Hippocampal formation (tissue), 2 donors: ENCODE measurements at places on chromosomes 5 and 9.

DNA sequence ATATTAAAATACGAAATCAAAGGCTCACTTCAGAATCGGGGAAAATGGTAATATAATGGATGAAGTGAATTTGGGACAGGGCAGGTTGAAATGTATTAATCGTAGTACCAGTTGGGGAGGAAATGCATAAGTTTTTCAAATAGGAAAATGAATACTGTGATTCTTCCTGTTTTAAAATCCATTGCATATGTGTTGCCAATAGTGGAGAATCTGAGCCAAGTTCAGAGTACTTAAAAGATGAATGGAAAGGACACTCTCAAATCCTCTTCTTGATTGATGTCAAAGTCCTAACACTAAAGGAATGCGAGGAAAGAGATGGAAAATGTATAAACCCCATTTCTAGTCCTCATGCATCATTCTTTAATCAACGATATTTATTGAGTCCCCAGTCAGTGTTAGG lies 160.9 kb upstream of the CCNG1 start:
- no peak for DNase-seq

GRCh38 chr9:93659837-93660177 lies 83.4 kb downstream of the PHF2 start:
- DNase-seq = no peak

- no peak for DNase-seq
These were observed 8.7 kb upstream of the SLC2A8 start for GRCh38 chr9:127388037-127388855.

- no peak for DNase-seq
These were observed 1244.1 kb upstream of the CDH6 start for GRCh38 chr5:29949301-29949872.

DNA sequence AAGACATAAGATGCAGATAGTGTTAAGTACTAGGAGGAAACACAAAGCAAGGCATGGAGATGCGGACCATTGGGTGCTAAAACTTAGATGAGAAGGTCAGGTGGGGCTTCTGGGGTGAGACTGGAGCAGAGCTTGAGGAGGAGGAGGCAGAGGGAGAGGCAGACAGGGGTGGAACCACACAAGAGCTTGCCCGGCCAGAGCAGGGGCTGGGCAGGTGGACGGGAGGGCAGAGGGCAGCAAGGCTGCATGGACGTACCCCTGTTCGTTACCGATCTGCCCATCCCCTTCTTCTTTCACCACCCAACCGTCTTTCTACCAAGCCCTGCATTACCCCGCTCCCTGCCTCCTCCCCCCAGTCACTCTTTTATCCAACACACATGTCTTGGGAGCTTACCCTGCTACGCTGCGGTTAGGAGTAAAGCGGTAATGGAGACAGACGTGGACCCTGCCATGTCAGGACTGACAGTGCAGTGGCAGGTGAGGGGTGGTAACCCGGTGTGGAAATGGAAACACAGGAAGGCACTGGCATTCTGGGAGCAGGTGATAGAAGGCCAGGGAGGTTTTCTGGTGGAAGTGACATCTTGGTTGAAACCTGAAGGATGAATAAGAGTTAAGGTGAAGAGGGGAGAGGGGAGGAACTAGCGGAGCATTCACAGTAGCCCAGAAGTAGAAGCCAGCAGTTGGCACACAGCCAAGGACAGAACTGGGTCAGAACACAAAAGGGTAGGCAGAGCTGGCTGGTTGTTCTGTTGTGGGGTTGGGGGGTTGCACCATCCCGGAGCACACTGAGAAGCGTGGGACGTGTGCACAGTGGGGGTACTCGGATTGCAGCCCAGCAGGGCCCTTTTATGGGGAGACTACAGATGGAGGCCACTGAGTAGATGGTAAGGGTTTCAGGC lies 167.2 kb downstream of the CACNA1B start:
- DNase-seq = no peak

DNA sequence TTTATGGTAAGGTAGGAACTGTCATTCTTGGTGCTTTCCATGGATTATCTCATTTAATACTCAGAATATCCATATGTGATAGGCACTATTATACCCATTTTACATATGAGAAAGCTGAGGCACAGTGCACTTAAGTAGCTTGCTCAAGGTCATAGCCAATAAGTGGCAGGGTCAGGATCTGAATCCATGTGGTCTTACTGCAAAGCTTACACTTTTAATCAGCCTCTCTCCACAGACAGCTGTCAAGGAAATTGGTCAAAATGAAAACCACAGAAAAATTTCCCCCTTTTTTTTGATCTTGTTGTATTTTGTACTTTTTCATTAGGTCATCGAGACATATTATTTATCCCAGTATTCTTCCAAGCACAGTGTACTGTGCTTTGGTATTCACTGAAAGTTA lies 78.5 kb downstream of the ERCC6L2 start:
- DNase-seq = no peak

DNA sequence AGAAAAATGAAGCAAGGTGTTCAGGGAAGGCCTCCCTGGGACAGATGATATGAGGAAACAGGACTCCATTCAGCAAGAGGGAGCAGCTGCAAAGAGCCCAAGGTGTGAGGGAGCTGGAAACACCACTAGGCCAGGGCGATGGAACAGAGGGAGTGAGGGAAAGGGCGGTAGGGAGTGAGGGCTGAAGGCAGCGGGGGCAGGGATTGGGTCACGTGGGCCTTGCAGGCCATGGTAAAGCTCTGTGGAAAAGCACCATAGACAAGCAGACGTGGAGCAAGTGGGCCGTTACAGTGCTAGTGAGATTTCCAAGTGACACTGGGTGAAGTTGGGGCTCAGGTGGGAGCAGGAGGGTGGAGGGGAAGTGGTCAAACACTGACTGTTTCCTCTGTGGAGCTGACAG lies 10.8 kb upstream of the PRRC1 start:
- no peak for DNase-seq

GRCh38 chr5:15703901-15704300 lies 203.9 kb downstream of the FBXL7 start:
- no peak for DNase-seq

DNA sequence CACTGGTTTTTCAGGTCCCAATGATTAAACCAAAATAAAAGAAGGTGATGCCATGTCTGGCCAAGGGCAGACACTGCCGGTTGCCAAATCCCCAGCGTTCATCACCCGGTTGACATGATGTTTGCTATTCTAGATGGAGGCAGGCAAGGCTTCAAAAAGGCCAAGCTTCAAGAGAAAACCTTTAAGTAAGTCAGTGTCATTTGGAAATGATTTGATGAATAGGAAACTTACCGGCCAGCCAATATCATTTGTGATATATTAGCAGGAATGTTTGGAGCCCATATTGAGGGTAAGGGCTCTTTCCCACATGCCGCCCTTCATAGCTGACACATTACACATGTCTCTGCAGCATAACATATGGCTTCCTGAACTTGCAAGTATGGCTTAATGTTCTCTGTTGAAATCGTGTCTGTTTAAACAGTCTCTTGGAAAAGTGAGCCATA lies 89.5 kb upstream of the TTC23L start:
- DNase-seq = no peak

DNA sequence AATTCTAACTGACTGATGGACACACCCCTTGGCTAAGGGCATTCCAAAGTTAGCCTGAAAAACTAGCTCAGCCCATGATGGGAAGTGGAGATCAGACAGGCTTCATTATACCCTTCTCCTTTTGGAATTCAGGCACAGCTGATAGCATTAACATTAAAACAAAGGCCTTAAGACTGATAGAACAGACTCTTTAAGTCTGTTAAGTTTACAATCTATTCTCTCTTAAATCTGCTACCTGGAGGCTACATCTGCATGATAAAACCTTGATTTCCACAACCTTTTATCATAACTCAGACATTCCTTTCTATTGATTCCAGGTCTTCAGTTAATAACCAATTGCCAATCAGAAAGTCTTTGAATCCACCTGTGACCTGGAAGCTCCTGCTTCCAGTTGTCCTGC lies 281.4 kb downstream of the TUSC1 start:
- no peak for DNase-seq

DNA sequence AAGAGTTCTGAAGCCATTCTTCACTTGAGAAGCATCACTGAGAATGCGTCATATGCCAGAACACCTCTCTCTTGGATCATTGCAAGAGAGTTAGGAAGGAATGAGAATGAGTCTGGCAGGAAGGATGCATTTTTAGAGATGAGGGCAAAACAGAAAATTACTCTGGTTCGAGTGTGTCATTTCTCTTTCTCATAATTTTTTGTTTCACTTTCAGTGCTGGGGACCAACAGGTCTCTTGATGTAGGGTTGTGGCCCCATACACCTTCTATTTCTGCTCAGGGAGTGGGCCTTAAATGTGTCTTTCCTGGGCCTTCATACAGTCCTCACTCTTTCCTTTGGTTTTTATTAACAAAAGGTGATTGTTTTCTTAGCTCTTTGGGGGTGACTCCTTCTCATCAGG lies 302.4 kb downstream of the NR3C1 start:
- DNase-seq = no peak

DNA sequence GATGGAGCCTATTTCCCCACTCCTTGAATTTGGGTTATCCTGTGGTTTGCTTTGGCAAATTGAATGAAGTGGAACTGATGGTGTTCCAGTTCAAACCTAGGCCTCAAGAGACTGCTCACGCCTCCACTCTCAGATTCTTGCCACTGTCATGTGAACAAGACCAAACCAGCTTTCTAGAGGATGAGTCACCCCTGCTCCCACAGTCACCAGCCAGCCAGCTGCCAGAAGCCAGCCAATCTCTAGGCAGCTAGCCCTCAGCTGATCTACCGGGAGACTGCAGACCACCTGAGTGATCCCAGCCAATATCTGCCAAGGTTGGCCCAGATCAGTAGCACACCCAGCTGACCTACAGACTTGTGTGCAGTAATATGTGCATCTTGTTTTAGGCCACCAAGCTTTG lies 300.6 kb downstream of the TMEM38B start:
- DNase-seq = no peak

GRCh38 chr5:83306572-83307241 lies 164.8 kb upstream of the VCAN start:
- DNase-seq = no peak

- no peak for DNase-seq
These were observed 64.0 kb downstream of the DOCK8 start for GRCh38 chr9:278651-279050.
